ENCODE measurements at places on chromosomes 13 and 19.

- DNase-seq = peak; percentile 41
Observed at GRCh38 chr13:43786766-43787517, at the start of gene ENOX1. ENOX1 (minus strand) TSS chr13:43786972.

DNA sequence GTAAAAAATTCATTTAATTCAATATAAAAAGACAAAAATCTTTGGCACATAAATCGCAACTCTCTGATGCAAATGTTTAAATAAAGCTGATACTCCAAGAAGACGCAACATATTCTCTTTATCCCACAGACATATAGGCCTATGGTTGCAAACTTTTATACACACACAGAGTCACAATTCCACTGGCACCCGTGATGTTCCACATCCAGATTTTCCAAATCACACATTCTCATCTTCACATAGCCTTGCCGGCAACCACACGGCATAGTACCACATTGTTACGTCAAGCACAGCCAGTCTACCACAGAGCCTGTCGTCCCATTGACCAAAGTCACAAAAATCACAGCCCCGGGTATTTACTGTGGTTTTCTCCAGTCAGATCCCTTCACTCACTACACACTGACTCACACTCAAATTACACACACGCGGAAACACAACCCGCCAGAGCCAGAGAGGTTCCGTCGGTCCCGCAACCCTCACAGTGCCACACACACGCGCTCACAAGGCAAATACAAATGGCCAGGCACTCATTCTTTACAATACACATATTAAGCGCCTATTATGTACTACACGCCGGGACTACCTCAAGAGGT is 546 bp upstream of the ZNF546 start:
- DNase-seq = no peak

DNA sequence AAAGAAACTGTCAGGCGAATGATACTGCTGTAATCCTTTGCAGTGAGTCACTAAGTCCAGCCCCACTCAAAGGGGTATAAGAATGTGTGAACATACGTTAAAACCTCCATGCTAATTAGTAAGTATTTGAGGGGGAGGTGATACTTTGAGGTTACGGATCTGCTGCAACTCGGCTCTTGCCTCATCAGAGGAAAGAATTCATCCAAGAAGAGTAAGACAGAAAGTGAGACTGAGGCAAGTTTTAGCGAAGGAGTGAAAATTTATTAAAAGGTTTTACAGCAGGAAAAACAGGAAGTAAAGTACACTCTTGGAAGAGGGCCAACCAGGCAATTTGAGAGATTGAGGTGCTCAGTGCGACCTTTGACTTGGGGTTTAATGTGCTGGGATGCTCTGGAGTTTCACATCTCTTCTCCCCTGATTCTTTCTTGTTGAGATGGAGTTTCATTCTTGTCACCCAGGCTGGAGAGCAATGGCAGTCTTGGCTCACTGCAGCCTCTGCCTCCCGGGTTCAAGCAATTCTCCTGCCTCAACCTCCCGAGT is 9.8 kb downstream of the CLEC4M start:
- DNase-seq = peak; percentile 20

GRCh38 chr19:42217520-42218437 is at the start of gene DEDD2:
DEDD2 (minus strand) TSS chr19:42217677; CDS start chr19:42217007, 670 bp downstream.
- DNase-seq = peak; percentile 99

- no peak for DNase-seq
Observed at GRCh38 chr13:86082121-86082520, 282.9 kb upstream of the SLITRK6 start.

- peak; percentile 28 for DNase-seq
Observed at GRCh38 chr19:56111601-56112312, 9.3 kb downstream of the ZNF787 start.

Data from stimulated activated CD4-positive, alpha-beta T cell treated with anti-CD3 and anti-CD28 coated beads, Interleukin-4, amount 100 ng/mL, for 1 hour (primary cell).